ENCODE measurements at places on chromosomes 16 and 17.

DNA sequence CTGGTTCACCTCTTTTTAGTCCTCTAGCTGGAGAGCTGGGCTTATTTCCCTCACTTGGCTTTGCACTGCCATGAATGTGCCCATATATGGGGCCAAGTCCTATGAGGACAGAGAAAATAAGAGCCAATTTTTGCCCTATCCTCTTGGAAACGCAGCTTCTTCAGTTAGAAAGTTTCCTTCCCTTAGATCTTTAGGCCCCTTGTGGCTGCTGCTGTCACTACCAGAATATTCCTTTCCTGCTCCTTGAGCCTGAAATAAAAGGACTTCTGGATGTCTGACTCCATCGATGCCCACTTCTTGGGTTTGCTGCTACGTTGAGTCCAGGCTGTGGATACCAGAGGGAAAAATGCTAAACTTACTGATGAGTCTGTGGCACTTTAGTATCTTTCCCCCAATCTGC is 487.1 kb downstream of the GRIN2A start:
- DNase-seq = no peak

DNA sequence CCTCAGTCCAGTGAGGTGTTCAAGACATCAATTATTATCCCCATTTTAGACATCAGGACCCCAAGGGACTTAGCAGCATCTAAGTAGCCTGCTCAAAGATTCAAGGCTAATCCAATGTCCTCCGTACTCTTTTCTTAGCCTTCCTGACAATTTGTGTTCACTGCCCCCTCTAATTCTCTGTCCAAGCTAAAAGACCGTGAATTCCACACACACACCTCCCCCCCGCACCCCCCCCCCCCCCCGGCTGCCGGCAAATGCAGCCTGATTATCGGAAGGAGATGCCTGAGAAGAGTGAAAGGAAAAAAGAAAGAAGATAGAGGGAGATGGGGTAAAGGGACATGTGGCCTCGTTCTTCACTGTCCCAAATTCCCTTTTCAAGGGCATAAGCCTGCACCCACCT is 58.1 kb upstream of the NLK start:
- no peak for DNase-seq

GRCh38 chr17:6254036-6254435 is 180.9 kb downstream of the AIPL1 start:
- no peak for DNase-seq

DNA sequence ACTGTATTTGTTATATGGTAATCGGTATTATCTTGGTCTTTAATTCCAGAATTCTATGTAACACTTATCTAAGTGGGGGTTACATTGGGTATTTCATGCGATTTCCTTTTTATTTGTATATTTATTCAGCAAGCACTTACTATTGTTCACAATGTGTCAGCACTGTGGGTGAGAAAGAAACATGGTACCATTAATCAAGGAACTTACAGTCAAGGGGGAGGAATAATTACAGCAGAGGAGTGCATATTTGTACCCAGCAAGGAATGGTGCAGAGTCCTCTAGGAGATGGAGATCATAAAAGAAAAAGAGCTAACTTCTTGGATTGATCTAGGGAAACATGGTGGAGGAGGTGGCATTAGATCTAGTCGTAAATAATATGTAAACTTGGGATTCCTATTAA is 117.0 kb upstream of the KCNJ16 start:
- DNase-seq = no peak

- DNase-seq = no peak
These were observed 77.8 kb downstream of the VMP1 start for GRCh38 chr17:59785091-59785799.

GRCh38 chr17:38324141-38324697 is 19.5 kb downstream of the GPR179 start:
- no peak for DNase-seq
